Naive thymus-derived CD8-positive, alpha-beta T cell (primary cell): ENCODE measurements at places on chromosomes 5 and 9. TPM values are rescaled to one million over a fixed set of nuclear protein-coding genes. Genes with fewer than 3 reads are reported as not detected.

PIP5KL1 gene
- 1.8 TPM for total RNA-seq

- peak; percentile 58 for DNase-seq
Observed at GRCh38 chr5:43396762-43397304, 15.4 kb downstream of the CCL28 start.

- no peak for DNase-seq
Observed at GRCh38 chr5:80216753-80217596, 38.9 kb downstream of the SERINC5 start.

- DNase-seq, result no peak
Observed at GRCh38 chr5:145951071-145951470, 14.7 kb downstream of the SH3RF2 start.

DNA sequence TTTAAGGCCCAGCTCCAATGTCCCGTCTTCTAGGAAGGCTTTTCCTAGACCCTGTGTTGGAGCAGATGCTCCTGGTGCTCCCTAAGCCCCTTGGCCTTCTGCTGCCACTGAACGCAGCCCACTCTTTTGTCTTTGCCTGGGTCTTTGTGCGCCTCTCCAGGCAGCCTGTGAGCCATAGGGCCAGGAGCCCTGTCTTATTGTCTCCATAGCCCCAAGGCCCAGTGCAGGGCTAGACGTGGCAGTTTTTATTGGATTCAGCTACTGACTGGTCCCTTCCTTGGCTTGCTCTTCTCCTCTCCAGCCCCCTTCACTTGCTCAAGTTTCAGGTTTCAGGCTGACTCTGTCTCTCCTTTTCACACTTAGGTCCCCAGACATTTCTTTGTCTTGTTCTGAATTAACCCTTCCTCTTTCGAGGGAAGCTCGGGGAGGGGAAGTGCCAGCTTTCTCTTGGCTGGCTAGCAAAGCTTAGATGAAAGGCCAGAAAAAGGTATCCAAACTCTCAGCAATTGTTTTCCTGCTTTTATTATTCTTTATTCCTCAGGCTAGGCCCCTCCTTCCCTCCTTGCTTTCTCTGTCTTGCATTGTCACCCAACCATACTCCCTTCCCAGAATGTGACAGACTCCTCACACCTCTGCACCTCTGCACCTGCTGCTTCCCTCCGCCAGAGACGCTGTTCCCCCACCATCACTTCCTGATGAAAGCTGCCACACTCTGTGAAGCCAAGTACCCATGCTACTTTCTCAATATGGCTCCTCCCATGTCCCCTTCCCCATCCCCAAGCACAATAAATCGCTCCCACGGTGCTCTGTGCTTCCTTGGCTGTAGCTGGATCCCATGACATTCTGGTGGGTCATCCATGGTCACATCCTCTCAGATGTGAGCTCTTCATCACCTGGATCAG lies 101.6 kb upstream of the CPEB4 start:
- DNase-seq, result no peak
